ENCODE measurements at places on chromosomes 6 and 20.

- no peaks in the 10 kb centered on the region for H3K36me3 ChIP-seq
- H3K4me1 ChIP-seq, result no peaks in the 10 kb centered on the region
Observed at GRCh38 chr6:39004801-39005200, 43.8 kb upstream of the GLP1R start.

DNA sequence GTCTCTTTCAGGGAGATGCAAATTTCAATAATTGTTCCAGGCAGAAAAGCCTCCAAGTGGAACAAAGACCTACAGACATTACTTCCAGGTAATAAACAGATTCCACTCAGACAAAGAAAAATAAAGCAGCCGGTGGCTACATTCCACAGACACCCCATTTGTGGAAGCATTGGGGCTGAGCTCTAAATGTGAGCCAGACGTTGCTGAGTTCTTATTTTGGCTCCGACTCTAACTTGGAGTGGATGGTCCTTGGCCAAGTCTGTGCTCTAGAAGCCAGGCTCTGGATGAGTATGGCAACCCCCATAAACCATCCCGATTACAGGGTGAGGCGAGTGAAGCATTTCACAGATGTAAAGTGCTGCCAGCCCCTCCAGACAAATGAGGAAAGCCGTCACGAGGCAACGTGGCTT is 6.6 kb downstream of the TRAM2 start:
- no peaks in the 10 kb centered on the region for H3K27me3 ChIP-seq
- no peaks in the 10 kb centered on the region for H3K36me3 ChIP-seq
- H3K4me1 ChIP-seq, result peaks cover 73% of the 10 kb centered on the region
- DNase-seq, result no peak
- no peak overlapping the region for H3K4me3 ChIP-seq
- peak overlapping the region; percentile 10 for H3K27ac ChIP-seq

- peaks cover 36% of the 10 kb centered on the region for H3K4me1 ChIP-seq
- no peak overlapping the region for H3K27ac ChIP-seq
- H3K36me3 ChIP-seq, result no peaks in the 10 kb centered on the region
- H3K4me3 ChIP-seq, result no peak overlapping the region
Observed at GRCh38 chr6:30879684-30880427, 4.5 kb upstream of the DDR1 start.

- H3K27me3 ChIP-seq, result no peaks in the 10 kb centered on the region
- H3K27ac ChIP-seq, result peak overlapping the region; percentile 41
- no peak overlapping the region for H3K4me3 ChIP-seq
- peaks cover 50% of the 10 kb centered on the region for H3K4me1 ChIP-seq
Observed at GRCh38 chr6:111591901-111592461, 13.7 kb downstream of the TRAF3IP2 start.

DNA sequence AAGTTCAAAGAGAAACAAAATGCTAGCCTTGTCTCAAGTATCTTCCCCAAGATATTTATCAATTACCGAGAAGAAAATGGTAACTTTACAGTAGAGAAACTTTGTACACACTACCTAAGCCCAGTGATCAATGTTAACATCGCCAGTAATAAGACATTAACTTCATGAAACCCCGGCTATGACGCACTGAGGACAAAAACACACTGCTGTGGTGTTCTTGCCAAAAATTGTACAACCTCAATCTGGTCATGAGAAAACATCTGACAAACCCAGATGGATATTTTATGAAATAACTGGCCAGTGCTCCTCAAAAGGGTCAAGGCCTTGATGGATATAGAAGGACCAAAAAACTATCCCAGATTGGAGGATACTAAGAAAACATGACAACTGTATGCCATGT is 85.5 kb upstream of the DTNBP1 start:
- DNase-seq, result no peak
- no peak overlapping the region for H3K4me3 ChIP-seq
- H3K36me3 ChIP-seq, result no peaks in the 10 kb centered on the region
- H3K27ac ChIP-seq, result no peak overlapping the region

- no peak overlapping the region for H3K27ac ChIP-seq
- no peak for DNase-seq
- no peaks in the 10 kb centered on the region for H3K27me3 ChIP-seq
- no peaks in the 10 kb centered on the region for H3K36me3 ChIP-seq
- H3K4me3 ChIP-seq, result no peak overlapping the region
Observed at GRCh38 chr6:141736104-141736503, 396.6 kb upstream of the GJE1 start.

- H3K27me3 ChIP-seq, result no peaks in the 10 kb centered on the region
- peaks cover 8% of the 10 kb centered on the region for H3K4me1 ChIP-seq
- no peak overlapping the region for H3K4me3 ChIP-seq
- no peak for DNase-seq
Observed at GRCh38 chr6:122800906-122801305, 11.8 kb downstream of the SMPDL3A start.

DNA sequence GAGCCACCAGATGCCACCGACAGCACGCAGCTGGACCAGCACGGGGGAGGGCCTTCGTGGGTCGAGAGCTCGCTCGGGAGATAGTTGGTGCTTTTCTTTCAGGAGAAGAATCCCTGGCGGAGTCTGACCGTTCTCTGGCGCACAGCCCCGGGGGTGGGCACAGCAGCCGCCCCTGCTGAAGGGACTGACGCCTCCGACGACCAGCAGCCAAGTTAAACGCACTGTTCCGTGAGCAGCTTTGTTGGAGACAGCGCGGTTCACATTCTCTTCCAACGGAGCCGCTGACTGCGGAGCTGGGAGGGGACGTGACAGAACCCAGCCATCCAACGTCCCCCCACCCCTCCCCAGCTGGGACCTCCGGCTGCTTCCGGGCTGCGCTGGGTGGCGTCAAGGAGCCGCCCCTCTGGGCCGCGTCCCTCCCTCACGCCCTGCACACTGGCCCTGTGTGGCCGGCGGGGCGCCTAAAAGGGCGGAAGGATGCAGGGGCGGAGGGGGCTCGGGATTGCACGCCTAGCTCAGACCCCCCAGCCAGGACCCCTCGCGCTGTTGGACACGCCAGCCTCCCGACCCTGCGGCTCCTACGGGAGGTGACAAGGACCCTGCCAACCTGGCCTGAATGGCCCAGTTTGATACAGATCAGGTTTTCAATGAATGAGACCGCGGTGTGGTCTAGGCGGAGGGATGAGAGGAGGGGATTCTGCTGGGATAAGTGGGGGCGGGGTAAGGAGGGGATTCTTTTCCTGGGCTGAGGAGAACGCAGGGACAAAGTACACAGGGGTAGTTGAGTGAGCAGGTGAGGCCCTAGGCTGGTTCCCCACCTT is 36.4 kb upstream of the KHDC1 start:
- no peaks in the 10 kb centered on the region for H3K36me3 ChIP-seq
- H3K4me1 ChIP-seq, result no peaks in the 10 kb centered on the region
- H3K27me3 ChIP-seq, result no peaks in the 10 kb centered on the region
- DNase-seq, result peak; percentile 75

GRCh38 chr20:32505723-32506473 is 79.2 kb downstream of the NOL4L start:
- no peaks in the 10 kb centered on the region for H3K27me3 ChIP-seq
- H3K36me3 ChIP-seq, result no peaks in the 10 kb centered on the region
- no peak for DNase-seq
- no peak overlapping the region for H3K27ac ChIP-seq
- H3K4me3 ChIP-seq, result no peak overlapping the region
- peaks cover 33% of the 10 kb centered on the region for H3K4me1 ChIP-seq

DNA sequence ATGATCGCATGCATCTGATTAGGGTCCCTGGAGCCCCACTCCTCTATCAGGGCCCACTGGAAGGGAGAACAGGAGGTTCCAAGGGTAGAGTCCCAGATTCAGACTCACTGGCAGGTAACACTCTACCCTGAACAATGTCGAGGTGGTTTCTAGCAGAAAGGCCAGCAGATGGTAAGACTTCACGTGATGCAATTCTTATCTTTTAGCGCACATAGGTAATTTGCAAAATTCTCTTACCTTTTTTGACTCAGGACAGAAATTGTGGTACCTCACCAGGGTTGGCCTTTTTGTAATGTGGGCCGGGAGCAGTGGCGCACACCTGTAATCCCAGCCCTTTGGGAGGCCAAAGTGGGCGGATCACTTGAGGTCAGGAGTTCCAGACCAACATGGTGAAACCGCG is 228.1 kb upstream of the JARID2 start:
- H3K4me3 ChIP-seq, result no peak overlapping the region
- H3K4me1 ChIP-seq, result peaks cover 7% of the 10 kb centered on the region
- no peaks in the 10 kb centered on the region for H3K36me3 ChIP-seq
